Fibroblast of the aortic adventitia (primary cell): ENCODE measurements at places on chromosomes 11 and 22. TPM values are rescaled to one million over a fixed set of nuclear protein-coding genes. Genes with fewer than 3 reads are reported as not detected.

Gene KCNC1
- not detected in 2 replicates for total RNA-seq

Gene CD3E
- total RNA-seq: not detected in 2 replicates

Gene DSCAML1
- not detected in 2 replicates for total RNA-seq

Gene OR10W1
- not detected in 2 replicates for total RNA-seq

Gene LRRC55
- total RNA-seq: not detected in 2 replicates

Gene MYRF
- 0.16 and 0.18 TPM in 2 replicates for total RNA-seq

Gene OR2AG2
- 0.09 and 0.33 TPM in 2 replicates for total RNA-seq

Gene OR52E4
- not detected in 2 replicates for total RNA-seq

Gene MB
- total RNA-seq: not detected in 2 replicates

Gene DCHS1
- 5.2 and 19.0 TPM in 2 replicates for total RNA-seq

Gene ELF5
- not detected in 2 replicates for total RNA-seq

Gene BTBD18
- total RNA-seq: 0.09 TPM in 1 of 2 replicates, not detected in the other

Gene LDHAL6A
- total RNA-seq: not detected in 2 replicates

Gene UBQLNL
- 0.36 and 0.41 TPM in 2 replicates for total RNA-seq

Gene GRM5
- under 0.01 TPM in 1 of 2 replicates, not detected in the other for total RNA-seq

Gene FAM180B
- total RNA-seq: not detected in 2 replicates

Gene GAB4
- not detected in 2 replicates for total RNA-seq

Gene MFNG
- 0.16 and 0.36 TPM in 2 replicates for total RNA-seq

Gene ZNF215
- total RNA-seq: 1.2 and 3.5 TPM in 2 replicates

Gene POTEH
- total RNA-seq: not detected in 2 replicates

Gene TMPRSS4
- total RNA-seq: not detected in 2 replicates

Gene HEPHL1
- total RNA-seq: not detected in 2 replicates

Gene KRTAP5-8
- not detected in 2 replicates for total RNA-seq

Gene NRXN2
- 3.3 and 3.4 TPM in 2 replicates for total RNA-seq

Gene ARVCF
- 9.7 and 12.9 TPM in 2 replicates for total RNA-seq

Gene PKDREJ
- total RNA-seq: 0.09 TPM in 1 of 2 replicates, not detected in the other

Gene PGA5
- not detected in 2 replicates for total RNA-seq

Gene BRSK2
- 0.36 TPM in 1 of 2 replicates, not detected in the other for total RNA-seq

Gene CHEK1
- total RNA-seq: 8.7 and 49.5 TPM in 2 replicates

Gene POU2AF3
- total RNA-seq: 0.45 and 1.3 TPM in 2 replicates

Gene XKR3
- total RNA-seq: 0.09 TPM in 1 of 2 replicates, not detected in the other

Gene TYMP
- total RNA-seq: 22.7 and 23.7 TPM in 2 replicates

Gene CTSF
- total RNA-seq: 35.0 and 47.1 TPM in 2 replicates

Gene OSM
- total RNA-seq: not detected in 2 replicates

Gene HBE1
- total RNA-seq: not detected in 2 replicates

Gene TUBGCP6
- 23.6 and 39.7 TPM in 2 replicates for total RNA-seq

Gene CNGA4
- total RNA-seq: not detected in 2 replicates

Gene OR51V1
- not detected in 2 replicates for total RNA-seq

Gene CHCHD10
- 2.5 and 2.6 TPM in 2 replicates for total RNA-seq

Gene FUT4
- total RNA-seq: 5.6 and 7.1 TPM in 2 replicates

Gene ANKRD13D
- total RNA-seq: 12.1 and 25.3 TPM in 2 replicates

Gene GGTLC3
- not detected in 2 replicates for total RNA-seq

Gene MMP7
- not detected in 2 replicates for total RNA-seq

Gene KCNJ1
- 0.25 TPM in 1 of 2 replicates, not detected in the other for total RNA-seq

Gene F2
- total RNA-seq: not detected in 2 replicates

Gene MPZL3
- total RNA-seq: 0.41 and 0.45 TPM in 2 replicates

Gene CARD18
- not detected in 2 replicates for total RNA-seq

Gene POLR2L
- 61.7 and 135 TPM in 2 replicates for total RNA-seq

Gene PRPF19
- total RNA-seq: 19.5 and 53.1 TPM in 2 replicates

Gene TRPM5
- not detected in 2 replicates for total RNA-seq

Gene KCNJ5
- 0.09 TPM in 1 of 2 replicates, not detected in the other for total RNA-seq

Gene MAP6
- 3.4 and 10.0 TPM in 2 replicates for total RNA-seq
